ENCODE measurements at places on chromosomes 6 and 20.

DNA sequence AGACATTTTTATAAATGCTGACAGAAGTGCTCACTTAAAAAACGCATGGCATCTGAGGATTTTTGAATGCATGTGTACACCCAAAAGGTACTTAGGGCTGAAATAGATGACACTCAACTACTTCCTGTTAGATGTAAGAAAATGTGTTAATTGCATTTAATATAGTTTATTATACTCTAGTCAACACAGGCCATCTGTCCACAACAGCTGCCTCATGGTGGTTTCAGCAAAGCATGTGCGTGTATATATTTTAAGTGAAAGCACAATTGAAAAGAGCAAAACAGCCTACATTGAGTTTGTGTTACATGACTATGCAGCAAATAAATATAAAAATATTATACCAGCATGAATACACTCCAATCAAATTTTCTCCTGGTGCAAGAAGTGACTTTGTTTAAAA, 1233.0 kb upstream of the EYS start:
- DNase-seq = no peak

GRCh38 chr20:24909861-24910260, 39.2 kb upstream of the CST7 start:
- no peak for DNase-seq

GRCh38 chr20:49483696-49484123, 1.2 kb upstream of the KCNB1 start:
- DNase-seq = no peak

GRCh38 chr6:38391626-38392579, 247.8 kb downstream of the BTBD9 start:
- peak; percentile 84 for DNase-seq

DNA sequence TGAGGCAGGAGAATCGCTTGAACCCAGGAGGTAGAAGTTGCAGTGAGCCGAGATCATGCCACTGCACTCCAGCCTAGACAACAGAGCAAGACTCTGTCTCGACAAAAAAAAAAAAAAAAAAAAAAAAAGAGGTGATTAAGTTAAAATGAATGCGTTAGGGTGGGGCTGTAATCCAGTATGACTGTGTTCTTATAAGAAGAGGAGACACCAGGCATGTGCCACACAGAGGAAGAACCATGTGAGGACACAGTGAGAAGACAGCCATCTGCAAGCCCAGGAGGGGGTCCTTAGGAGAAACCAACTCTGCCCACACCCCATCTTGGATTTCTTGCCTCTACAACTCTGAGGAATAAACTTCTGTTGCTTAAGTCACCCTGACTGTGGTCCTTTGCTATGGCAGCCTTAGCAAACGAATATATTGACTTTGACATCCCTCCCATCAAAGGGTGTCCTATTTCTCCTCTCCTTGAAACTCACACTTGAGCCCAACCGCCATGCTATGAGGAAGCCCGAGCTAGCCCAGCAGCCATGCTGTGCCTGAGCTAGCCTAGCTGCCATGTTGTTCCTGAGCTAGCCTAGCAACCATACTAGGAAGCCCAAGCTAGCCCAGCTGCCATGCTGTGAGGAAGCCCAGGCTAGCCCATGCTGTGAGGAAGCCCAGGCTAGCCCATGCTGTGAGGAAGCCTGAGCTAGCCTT, 15.8 kb upstream of the PPP1R16B start:
- peak; percentile 39 for DNase-seq

DNA sequence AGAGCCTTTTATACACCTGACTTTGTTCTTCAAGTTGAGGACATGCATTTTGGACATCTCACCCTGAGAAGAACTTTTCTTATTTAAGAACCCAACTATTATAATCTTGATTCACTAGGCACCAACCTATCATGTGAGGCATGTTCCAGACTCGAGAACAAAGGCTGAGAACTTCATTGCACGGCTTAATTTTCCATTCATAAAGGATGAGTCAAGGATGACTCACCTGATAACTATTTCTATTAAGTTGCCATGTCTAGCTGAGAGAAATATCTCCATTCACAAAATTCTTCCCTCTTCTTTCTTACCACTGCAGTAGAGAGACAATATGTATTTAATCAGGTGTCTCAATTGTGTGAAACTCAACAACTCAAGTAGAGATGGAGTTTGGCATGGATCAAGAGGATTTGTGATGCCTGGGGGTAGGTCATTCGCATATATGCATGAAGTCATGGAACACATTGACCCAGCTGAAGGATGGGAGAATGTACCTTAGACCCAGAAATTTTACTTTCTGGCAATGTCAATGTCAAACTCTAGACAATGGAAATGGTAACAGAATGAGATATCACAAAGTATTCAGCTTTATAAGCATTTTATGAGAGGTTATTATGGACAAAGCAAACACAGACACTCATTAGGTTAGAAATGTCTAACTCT, 208.7 kb upstream of the PRND start:
- DNase-seq = peak; percentile 97

DNA sequence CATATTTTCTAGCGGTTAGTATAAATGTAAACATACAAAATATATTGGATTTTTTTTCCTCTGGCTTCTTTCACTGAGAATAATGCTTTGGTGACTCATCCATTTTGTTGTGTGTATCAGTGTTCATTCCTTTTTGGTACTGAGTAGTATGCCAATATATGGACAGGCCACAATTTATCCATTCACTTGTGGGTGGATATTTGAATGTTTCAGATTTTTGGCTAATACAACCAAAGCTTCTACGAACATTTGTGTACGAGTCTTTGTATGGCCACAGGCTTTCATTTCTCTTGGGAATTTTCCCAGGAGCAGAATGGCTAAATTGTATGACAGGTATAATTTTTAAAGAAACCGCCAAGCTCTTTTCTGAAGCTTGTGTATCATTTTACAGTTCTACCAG, 677.5 kb downstream of the HDGFL1 start:
- peak; percentile 10 for DNase-seq

DNA sequence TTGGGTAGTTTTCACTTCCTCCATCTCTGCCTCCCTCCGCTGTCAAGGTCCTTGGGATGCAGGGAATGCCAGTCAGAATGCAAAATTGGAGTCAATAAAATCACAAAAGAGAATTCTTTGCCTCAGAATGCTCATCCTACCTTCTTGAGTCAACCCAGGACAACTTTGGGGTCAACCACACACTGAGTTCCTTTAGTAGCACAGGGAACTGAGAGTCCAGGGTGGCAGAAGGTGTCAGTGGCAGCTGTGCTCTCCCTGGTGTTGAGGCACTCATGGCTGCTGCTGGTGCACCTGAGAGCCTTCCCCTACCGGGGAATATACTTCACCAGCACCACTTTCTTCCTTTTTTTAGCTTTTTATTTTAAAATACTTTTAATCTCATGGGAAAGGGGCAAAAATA, 829 bp upstream of the NOTCH4 start:
- DNase-seq = no peak

- peak; percentile 29 for DNase-seq
These were observed 204.5 kb downstream of the HIVEP2 start for GRCh38 chr6:142740449-142740848.

- no peak for DNase-seq
These were observed 53.5 kb upstream of the CEP85L start for GRCh38 chr6:118704915-118705314.

- DNase-seq = peak; percentile 9
These were observed 154.1 kb upstream of the MMS22L start for GRCh38 chr6:97437087-97437486.

DNA sequence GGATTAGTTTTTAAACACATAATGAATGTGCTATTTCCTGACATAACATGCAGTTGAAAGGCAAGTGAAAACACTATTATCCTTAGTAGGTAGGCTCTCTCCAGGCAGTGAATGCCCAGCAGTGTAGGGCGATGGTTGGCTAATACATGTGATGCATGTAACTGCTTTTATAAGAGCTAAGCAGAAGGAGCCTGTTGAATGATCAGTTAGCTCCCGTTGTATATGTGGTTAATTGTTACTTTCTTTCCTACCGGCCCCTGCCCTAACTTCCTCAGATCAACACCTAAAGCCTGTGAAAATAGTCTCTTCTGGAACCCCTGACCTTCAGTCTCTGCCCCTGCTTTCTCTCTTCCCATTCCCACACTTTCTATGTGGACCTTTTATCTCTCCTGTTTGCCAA, 10.5 kb downstream of the SOX4 start:
- no peak for DNase-seq

- DNase-seq = no peak
These were observed 34.6 kb downstream of the RREB1 start for GRCh38 chr6:7142228-7142801.

GRCh38 chr6:82208913-82209312, 38.6 kb downstream of the IBTK start:
- DNase-seq = peak; percentile 1

DNA sequence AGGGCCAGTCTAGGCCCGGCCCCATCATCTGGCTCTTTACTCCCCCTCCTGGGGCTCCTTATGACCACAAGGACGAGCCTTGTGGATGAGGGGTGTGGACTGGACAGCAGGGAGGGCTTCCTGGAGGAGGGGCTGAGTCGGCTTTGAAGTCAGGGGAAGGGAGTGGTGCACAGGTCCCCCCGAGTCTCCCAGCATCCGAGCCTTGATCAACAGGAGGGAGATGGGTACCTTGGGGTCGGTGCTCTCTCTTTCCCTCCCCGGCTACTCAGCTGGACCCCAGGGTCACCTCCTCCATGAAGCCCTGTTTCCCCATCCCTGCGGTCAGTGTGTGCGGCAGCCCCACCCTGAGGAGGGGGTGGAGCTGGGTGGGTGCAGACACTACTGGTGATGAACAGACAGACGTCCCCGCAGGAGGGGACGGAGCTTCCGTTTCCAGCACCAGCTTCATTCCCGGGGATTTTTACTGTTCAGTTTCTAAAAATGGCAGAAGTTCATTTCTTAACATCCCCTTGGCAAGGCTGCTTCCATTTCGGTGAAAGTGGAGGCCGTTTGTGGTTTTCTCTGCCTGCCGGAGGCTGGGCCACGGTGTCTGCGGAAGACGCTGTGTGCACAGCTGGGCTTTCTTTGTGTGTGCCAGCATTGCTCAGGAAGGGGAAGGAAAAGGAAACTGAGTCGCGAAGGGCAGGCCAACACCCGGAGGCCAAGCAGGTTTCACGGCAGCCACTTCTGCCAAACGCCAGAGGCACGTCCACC, 19.6 kb downstream of the NTSR1 start:
- no peak for DNase-seq

DNA sequence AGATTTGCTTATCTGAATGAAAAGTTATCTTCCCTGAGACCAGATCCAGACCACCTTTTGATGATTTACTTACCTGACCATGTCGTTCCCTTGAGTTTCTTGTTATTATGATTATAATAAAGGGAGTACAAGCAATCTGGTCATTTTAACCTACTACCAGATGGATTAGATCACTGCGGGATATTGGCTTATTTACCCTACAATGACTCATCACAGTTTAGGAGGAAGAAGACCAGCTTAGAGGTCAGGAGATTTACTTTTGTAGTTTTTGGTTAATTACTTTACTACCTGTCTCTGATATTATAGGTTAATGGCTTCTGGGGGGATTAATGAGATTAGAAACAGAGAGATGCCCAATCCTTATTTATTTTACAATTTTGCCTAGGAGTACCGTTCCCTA, 10.7 kb downstream of the PKIB start:
- no peak for DNase-seq

GRCh38 chr20:46552460-46553420, 2.3 kb upstream of the OCSTAMP start:
- no peak for DNase-seq

DNA sequence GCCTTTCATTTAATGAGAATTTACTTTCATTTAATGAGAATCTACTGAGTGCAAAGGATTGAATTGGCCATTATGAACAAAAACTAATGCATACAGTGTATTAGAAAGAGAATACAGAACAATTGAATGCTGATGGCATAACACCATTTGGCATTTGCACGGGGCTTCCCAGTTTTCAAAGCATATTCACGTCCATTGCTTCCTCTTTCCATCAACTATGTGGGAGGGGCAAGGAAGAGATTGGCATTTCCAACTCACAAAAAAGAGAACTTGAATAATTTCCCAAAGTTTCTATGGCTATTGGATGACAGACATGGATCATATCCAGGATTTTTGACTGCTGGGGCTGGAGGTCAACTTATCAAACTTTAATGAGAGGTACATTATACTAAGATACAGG, 23.2 kb upstream of the ARG1 start:
- no peak for DNase-seq

DNA sequence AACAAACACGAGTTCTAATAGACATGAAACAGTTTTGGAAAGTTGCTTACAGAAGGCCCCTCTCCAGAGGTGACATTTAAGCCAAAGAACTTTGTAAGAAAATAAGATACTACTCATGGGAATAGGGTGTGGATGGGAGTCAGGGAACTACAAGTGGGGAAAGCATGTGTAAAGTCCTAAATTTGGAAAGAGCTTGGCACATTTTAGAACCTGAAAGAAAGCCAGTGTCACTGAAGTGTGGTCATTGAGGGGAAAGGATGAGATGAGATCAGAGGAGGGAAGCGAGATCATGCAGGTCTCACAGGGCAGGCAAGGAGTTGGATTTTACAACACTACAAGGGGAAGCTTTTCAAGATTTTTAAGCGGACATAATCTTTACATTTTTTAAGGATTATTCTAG, 38.0 kb downstream of the VGLL2 start:
- no peak for DNase-seq

DNA sequence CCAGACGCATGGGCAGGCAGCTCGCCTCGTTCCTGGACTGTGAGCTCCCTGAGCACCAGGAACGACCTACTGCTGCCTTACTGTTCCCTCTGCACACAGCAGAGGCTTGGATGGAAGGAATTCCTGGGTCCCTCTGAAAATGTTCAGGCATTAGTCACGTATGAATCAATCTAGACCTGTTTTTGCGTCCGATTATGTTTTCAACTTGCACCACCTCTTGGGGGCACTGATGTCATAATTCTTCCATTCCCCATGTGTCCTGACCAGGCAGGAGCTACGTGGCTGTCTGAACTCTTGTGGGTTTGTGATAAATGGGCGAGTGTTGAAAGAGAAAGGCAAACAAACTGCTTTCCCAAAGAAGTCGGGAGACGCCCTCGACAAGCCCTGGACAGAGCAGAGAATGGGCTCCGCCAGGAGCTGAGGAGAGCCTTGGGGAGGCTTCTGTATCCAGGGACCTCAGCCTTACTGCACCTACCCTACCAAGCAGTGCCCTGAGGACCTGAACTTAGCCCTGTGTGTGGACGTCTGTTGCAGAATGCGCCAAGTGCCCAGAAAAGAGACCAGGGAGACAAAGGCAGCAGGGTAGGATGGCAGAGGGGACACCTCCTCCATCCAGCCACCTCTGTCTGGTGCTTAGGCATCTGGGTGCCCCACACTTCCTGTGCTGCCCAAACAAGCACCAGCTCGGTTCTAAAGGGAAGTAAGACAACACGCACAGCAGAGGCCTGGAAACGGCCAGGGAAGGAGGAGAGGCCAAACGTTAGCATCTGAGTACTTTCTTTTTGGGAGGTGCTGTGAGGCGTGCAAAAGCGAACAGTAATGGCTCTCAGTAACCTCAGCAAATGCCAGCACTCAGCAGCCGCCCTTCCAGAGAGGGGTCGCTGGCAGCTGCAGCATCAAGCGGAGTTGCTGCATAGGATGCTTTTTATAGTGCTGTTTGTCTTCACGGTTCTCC, 124.2 kb downstream of the LY86 start:
- DNase-seq = peak; percentile 91

DNA sequence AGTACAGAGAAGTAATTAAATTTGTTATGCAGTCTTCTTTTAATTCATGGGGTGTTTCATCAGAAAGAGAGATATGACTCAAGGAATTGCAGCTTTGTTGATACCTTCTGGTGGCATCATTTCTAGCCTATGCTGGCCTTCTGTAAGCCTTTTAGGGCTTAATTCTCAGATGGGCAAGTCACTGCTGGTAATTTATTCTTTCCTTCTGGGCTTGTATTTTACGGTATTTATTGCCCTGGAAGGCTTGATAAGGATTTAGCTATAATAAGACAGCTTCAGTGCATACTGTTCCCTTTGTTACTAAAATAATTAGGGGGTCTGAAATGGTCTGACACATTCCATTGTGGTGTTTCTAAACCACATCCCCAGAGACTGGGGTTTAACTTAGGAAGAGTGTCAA, 57.9 kb upstream of the EMILIN3 start:
- peak; percentile 59 for DNase-seq

All from fibroblast of skin of right biceps (primary cell).